ENCODE measurements at places on chromosomes 12 and 14.

GRCh38 chr14:79916892-79917291, 294.4 kb downstream of the DIO2 start:
- DNase-seq = no peak

- no peak for DNase-seq
Observed at GRCh38 chr14:56659378-56659777, 79.8 kb downstream of the TMEM260 start.

- DNase-seq = no peak
Observed at GRCh38 chr12:32257695-32258496, 141.5 kb upstream of the FGD4 start.

GRCh38 chr14:100072783-100073346, 7.6 kb downstream of the EVL start:
- DNase-seq = no peak

GRCh38 chr12:32252199-32253073, 145.8 kb downstream of the BICD1 start:
- no peak for DNase-seq

- DNase-seq = no peak
Observed at GRCh38 chr12:131046813-131047788, 93.4 kb downstream of the ADGRD1 start.

DNA sequence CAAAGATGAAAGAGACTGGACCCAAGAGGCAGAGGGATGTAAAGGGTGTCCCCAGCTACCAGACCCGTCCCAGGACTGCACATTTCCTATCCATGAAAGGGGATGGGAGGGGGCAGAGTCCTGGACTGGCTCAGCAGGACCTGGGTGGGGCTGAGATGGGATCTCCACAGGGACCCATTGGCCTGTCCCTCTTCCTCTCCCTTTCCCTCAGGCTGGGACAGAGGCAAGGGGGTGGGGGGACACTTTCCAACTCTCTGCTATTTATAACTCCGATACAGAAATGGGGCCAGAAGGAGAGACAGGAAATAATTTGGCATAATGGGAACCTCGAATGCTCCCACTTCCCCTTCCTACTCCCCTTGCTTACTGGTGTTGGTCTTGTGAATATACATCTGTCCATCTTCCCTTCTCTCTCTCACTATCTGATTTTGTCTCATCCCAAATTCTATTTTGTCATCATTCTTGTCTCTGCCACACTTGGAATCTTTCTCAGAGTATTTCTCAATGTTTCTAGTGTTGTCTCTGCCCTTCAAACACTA, 1.1 kb upstream of the ITGA7 start:
- DNase-seq = no peak

DNA sequence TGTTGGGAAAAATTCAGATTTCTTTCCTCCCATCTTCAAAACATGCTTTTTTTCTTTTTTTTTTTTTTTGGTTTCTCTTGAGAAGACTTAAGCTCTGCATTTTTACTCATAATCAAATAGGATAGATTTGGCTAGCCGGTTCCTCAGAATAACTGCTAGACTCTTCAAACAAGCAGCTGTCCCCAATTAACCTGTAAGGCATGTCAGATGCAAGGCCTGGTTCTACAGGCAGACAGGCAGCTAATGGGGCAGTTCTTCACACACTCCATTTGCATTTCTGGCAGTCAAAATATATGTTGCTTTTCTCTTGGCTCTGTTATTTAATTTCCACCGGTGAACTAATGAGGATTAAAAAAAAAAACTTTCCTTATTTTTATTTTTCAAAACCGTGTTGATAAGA, 228.0 kb upstream of the ATP2B1 start:
- no peak for DNase-seq

GRCh38 chr14:101957406-101958234, 6.8 kb upstream of the DYNC1H1 start:
- no peak for DNase-seq

DNA sequence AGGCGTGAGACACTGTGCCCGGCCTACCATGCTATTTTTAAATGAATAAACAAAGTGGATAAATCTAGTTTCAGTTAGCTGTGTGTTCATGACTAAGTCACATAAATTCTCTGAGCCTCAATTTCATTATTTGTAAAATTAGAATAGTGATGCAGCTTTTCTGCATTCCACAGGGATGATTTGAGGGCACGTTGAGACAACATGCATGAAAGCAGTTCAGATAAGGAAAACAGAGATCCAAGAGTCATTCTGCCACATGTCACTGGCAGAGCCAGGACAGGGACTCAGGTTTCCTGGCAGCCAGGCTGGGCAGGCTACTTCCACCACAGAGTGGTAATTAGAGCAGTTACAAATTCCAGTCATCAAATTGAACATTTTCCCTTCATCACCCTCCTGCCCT, 2.9 kb upstream of the PPP4R4 start:
- DNase-seq = no peak

DNA sequence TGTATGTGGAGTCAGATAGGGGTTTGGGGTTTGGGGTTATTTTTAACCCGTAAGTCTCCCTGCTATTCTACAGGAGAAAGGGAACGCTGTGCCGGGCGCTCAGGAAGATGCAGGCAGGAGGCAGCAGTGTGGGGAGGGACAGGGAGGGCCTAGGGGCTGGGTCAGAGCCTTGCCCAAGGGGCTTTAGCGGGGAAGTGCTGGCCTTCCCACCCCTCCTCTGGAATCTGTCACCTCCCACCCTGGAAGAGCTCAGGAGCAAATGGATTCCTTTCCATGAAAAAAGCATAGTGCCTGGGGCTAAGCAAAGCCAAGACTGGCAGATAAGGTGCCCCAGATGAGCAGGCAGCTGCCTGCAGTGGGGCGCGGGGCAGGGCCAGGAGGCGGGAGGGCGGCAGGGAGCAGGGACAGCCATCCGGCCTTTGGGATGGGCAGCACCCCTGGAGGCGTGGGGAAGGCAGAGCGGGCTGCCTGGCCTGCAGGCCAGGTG, 7.3 kb upstream of the INF2 start:
- peak; percentile 46 for DNase-seq

DNA sequence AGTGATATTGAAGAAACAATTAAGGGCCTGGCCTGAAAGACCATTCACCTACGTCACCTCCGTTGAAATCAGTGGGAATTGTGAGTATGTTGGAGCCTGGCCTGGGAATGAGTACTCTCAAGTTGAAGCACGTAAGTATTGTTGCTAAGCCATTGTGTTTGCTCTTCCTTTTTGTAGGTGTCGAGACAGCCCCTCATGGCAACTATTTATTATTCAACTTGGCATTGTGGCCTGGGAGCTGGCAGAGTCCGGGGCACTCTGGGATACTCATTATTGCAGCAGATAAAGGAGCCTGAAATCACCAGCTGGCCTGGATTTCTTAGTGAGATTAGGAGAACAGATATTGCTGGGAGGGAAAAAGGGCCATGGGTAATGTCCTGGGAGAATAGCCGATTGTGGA, 147.4 kb downstream of the C12orf75 start:
- no peak for DNase-seq

GRCh38 chr12:81610955-81611889, 147.9 kb downstream of the PPFIA2 start:
- no peak for DNase-seq

DNA sequence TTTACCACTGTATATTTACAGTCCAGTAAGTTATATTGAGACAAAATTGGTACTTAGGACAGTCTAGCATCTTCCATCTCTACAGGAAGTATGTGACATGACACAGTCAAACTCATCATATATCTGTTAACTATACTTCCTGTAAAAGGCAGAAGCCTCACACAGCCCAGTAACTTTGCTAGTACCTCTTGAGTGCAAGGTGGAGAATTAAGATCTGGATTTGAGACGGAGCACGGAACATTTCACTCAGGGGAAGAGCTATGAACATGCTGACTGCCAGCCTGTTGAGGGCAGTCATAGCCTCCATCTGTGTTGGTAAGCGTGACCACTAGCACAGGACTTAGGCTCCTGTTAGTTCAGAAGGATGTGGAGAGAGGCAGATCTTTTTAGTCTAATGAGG, 333.7 kb upstream of the OR4E1 start:
- no peak for DNase-seq

GRCh38 chr12:105212438-105212837, 23.5 kb downstream of the APPL2 start:
- DNase-seq = no peak

GRCh38 chr14:104903990-104904389, 20.7 kb upstream of the PLD4 start:
- DNase-seq = no peak

GRCh38 chr12:83979785-83980184, 932.8 kb downstream of the SLC6A15 start:
- DNase-seq = no peak

DNA sequence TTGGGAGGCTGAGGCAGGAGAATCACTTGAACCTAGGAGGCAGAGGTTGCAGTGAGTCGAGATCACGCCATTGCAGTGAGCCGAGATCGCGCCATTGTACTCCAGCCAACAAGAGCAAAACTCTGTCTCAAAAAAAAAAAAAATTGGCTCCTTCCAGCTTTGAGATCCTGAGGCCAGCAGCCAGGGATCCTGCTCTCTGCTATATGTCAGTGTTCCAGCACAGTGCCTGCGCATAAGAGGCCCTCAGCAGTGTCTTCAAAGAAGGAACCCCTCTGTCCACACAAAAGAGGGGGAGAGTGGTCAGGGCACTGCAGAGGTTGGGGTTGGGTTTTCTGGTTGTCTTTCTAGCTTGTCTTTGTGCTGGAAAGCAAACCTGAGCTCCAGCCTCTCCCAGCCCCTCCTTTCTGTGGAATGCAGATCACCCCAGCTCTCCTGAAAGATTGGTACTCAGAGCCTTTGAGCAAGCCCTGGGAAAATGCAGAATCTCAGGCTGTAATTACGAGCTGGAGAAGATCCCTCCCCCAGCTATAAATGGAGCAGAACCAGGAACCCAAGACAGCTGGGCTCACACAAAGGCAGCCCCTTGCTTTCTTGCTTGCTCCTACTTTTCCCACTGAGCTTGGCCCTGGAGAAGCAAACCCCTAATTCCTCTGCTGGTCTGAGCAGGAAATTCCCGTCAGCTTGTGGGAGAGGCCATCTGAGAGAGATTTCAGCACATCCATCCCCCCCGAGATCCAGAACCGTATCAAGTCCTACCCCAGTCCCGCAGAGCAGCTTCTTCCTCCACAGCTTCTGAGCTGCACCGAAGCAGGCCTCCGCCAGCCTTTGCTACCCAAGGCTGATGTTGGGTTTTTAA, 205.7 kb downstream of the ZFP36L1 start:
- DNase-seq = no peak

- DNase-seq = no peak
Observed at GRCh38 chr12:4119157-4119761, 154.3 kb upstream of the CCND2 start.

DNA sequence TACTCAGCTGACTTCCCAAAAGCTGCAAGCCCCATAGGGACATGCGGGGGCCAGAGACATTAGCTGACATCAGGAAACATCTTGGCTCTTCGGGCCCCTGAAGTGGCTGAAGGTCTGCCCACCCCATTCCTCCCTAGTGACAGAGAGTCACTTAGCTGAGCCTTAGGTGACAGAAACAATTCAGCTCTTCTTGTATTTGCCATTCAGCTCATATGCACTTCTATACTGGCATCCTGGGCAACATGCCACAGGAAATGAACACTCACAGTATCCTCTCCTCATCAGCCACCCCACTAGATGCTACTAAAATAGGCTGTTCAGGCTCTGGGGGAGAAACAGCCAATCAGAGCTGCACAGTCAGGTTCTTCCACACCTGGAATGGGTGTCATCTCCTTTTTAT, 3.4 kb downstream of the DCTN2 start:
- no peak for DNase-seq

DNA sequence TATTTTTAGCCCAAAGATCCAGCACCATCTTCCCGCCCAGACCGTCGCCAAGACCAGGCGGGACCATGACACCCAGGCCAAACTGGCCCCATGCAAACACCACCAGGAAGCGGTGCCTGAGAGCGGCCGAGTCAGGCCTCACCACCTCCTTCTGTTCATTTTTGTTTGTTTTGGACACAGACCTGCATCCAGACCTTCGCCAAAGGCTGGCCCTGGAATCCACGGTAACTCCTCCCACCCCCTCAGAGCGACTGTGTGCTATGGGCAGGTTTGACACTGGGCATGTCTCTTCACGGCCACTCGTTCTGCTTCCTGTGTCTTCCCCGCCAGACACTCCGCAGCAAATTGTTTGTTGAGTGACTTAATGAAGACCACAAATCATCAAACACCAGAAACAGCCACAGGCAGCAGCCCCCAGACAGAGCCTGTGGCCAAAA, 47.1 kb downstream of the NCOR2 start:
- no peak for DNase-seq

DNA sequence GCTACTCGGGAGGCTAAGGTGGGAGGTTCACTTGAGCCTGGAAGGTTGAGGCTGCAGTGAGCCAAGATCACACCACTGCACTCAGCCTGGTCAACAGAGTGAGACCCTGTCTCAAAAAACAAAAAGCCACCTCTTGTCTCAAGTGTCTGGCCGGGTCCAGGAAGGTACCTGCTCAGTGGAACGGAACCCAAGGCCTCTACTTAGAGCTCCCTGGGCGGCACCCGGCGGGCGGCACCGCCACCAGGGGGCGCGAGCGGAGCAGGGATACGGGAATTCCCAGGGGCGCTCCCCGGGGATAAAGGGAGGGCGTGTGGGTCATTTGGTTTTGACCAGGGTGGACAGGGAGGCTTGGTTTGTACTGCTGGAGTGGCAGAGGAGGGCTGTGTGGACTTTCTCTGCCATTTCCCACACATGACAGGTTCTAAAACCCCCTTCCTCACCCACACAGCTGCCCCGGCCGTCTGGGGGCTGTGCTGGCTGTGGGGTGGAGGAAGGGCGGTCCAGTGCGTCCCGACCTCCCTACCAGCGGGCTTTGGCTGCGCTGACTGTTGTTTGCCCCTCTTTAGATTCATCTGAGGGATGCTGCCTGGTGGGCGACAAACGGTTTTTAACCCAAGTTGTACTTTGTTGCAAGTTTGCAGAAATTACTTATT, 91.4 kb downstream of the SETD3 start:
- peak; percentile 26 for DNase-seq

DNA sequence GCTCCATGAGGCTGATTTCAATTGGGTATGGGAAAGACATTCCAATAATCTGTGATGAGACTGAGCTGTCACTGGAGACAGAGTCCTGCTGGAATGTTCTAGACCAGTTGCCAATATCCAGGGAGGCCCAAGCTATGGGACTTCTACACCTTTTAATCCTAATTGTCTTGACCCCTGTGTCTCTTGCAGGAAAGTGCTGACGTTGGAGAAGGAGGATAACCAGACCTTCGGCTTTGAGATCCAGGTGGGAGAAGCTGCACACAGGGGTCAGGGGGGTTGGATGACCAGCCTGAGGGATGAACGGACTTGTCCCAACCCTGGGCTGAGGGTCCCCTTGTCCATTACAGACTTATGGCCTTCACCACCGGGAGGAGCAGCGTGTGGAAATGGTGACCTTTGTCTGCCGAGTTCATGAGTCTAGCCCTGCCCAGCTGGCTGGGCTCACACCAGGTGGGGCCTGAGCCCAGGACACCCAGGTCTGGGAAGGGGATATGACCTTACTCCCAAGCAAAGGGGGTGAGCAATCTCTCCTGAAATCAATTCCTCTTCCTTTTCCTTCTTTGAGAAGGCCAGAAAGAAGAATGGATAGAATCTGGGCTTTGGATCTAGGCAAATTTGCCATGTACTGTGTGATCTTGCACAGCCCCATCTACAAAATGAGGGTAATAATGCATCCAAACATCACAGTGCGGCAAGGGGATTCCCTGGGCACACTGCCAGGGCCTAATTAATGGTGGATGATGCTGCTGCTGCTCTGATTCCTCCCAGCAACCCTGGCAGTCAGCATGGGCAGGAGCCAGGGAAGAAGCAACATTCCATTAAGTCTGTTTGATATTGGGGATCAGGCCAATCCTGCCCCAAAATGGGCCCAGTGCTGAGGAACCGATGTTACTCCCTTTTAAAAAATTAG, 4.2 kb downstream of the TAMALIN start:
- DNase-seq = no peak

All from COLO829 (cell line).